ENCODE measurements at places on chromosomes 2 and 18. TPM values are rescaled to one million over a fixed set of nuclear protein-coding genes. Genes with fewer than 3 reads are reported as not detected.

- no peak for DNase-seq
- no peaks in the 10 kb centered on the region for H3K27me3 ChIP-seq
Observed at GRCh38 chr2:106646605-106647004, 159.4 kb downstream of the CD8B2 start.

Gene RGPD4
- 0.24 TPM for total RNA-seq

Gene ESPNL
- 0.08 TPM for total RNA-seq

Gene PRSS56
- total RNA-seq = not detected

DNA sequence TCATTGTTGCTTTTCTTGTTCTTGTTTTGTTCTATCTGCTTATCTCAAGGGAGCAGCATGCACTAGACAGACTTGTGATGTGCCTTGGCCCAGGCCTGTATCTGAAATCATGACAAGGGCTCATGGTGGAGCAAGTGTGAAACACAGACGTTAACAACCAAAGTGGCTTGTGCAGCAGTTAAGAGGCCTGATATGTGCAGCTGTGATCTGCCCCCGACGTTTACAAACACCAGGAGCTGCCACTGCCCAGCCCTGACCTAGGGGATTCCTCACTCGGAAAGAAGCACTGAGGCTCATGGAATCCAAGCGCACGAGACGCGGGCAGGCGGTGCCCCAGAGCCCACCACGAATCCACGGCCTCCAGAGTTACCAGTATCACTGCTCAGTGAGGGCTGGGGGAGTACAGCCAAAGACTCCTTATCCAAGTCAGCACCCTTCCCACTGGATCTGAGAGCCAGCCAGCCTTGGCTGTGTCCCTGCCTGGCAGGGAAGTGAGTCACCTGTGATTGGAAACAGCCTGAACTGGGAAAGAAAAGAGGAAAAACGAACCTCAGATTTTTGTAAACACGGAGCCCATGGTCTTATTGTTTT lies 62.3 kb upstream of the SNTG2 start:
- H3K4me1 ChIP-seq = no peaks in the 10 kb centered on the region
- peaks cover 5% of the 10 kb centered on the region for H3K27me3 ChIP-seq
- H3K4me3 ChIP-seq = no peak overlapping the region
- H3K27ac ChIP-seq = no peak overlapping the region

Gene MERTK
- 3.9 TPM for total RNA-seq

Gene ATF2
- 32.4 TPM for total RNA-seq

- H3K27ac ChIP-seq = no peak overlapping the region
- H3K36me3 ChIP-seq = no peaks in the 10 kb centered on the region
- H3K27me3 ChIP-seq = no peaks in the 10 kb centered on the region
- peak; percentile 37 for DNase-seq
- no peak overlapping the region for H3K4me3 ChIP-seq
Observed at GRCh38 chr2:86221066-86221684, 21.9 kb downstream of the MRPL35 start.

DNA sequence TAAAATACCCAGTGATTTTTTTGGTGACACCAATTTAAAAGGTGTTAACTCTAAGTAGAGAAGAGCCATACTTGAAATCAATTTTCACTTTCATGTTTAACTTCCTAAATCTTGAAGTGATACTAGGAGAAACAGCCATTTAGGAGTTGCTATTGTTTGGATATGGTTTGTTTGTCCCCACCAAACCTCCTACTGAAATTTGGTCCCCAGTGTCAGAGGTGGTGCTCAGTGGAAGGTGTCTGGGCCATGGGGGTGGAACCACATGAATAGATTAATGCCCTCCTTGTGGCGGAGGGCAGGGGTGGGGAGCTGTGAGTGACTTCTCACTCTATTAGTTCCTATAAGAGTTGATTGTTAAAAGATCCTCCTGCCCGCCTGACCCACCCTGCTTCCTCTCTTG lies 377.9 kb downstream of the DLGAP1 start:
- DNase-seq = no peak
- no peaks in the 10 kb centered on the region for H3K4me1 ChIP-seq
- H3K27me3 ChIP-seq = no peaks in the 10 kb centered on the region
- H3K4me3 ChIP-seq = no peak overlapping the region

GRCh38 chr2:187986390-187987105 lies 305.1 kb upstream of the GULP1 start:
- H3K27me3 ChIP-seq = no peaks in the 10 kb centered on the region
- no peak overlapping the region for H3K4me3 ChIP-seq
- no peaks in the 10 kb centered on the region for H3K4me1 ChIP-seq
- no peak for DNase-seq
- H3K27ac ChIP-seq = no peak overlapping the region
- H3K36me3 ChIP-seq = no peaks in the 10 kb centered on the region

GRCh38 chr18:43662657-43663056 lies 385.4 kb upstream of the SYT4 start:
- no peak overlapping the region for H3K4me3 ChIP-seq
- H3K27ac ChIP-seq = no peak overlapping the region
- DNase-seq = no peak

GRCh38 chr2:172131713-172132555 lies 29.2 kb upstream of the DLX2 start:
- DNase-seq = no peak
- no peaks in the 10 kb centered on the region for H3K4me1 ChIP-seq
- no peaks in the 10 kb centered on the region for H3K27me3 ChIP-seq
- no peak overlapping the region for H3K4me3 ChIP-seq
- H3K36me3 ChIP-seq = no peaks in the 10 kb centered on the region

- no peak overlapping the region for H3K27ac ChIP-seq
- H3K27me3 ChIP-seq = no peaks in the 10 kb centered on the region
- H3K4me3 ChIP-seq = peak overlapping the region; percentile 4
Observed at GRCh38 chr18:13612196-13612997, 114.0 kb downstream of the FAM210A start.

Measured in colonic mucosa (tissue), 4 donors.